ENCODE measurements at places on chromosomes 2 and 18. TPM values are rescaled to one million over a fixed set of nuclear protein-coding genes. Genes with fewer than 3 reads are reported as not detected.

The C2orf78 gene
- not detected for polyA plus RNA-seq

The BOLL gene
- 0.10 TPM for polyA plus RNA-seq

DNA sequence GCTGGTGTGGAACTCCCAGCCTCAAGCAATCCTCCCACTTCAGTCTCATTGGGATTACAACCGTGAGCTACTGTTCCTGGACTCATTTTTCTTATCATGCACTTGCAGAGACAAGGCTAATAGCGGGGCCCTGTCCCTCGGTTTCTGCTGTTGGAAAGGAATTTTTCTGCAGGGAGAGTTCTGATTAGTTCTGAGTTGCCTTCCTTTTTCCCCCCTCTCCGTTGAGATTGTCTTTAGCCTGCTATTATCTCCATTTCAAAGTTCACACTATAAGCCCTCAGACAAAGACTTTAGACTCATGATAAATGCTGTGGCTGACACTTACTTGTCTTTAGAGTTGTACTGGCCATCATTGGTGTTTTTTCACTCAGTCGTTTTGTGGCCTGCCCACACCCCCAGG is 97.2 kb downstream of the NCOA1 start:
- H3K27me3 ChIP-seq = no peaks in the 10 kb centered on the region
- no peak for DNase-seq
- no peaks in the 10 kb centered on the region for H3K36me3 ChIP-seq
- H3K27ac ChIP-seq = no peak overlapping the region
- no peak overlapping the region for H3K4me3 ChIP-seq

GRCh38 chr2:175247159-175247558 is 65.6 kb upstream of the ATP5MC3 start:
- peaks cover 3% of the 10 kb centered on the region for H3K27me3 ChIP-seq
- H3K4me3 ChIP-seq = no peak overlapping the region
- no peaks in the 10 kb centered on the region for H3K4me1 ChIP-seq
- no peaks in the 10 kb centered on the region for H3K36me3 ChIP-seq
- no peak overlapping the region for H3K27ac ChIP-seq

The VIT gene
- 0.09 TPM for polyA plus RNA-seq

- H3K36me3 ChIP-seq = no peaks in the 10 kb centered on the region
- peak overlapping the region; percentile 87 for H3K27ac ChIP-seq
- no peaks in the 10 kb centered on the region for H3K27me3 ChIP-seq
Observed at GRCh38 chr2:54558188-54559005, 102.3 kb downstream of the SPTBN1 start.

- no peaks in the 10 kb centered on the region for H3K36me3 ChIP-seq
- DNase-seq = no peak
- H3K4me1 ChIP-seq = peaks cover 6% of the 10 kb centered on the region
- H3K27me3 ChIP-seq = no peaks in the 10 kb centered on the region
- no peak overlapping the region for H3K4me3 ChIP-seq
- H3K27ac ChIP-seq = no peak overlapping the region
Observed at GRCh38 chr2:157291018-157291417, 33.5 kb downstream of the GALNT5 start.

DNA sequence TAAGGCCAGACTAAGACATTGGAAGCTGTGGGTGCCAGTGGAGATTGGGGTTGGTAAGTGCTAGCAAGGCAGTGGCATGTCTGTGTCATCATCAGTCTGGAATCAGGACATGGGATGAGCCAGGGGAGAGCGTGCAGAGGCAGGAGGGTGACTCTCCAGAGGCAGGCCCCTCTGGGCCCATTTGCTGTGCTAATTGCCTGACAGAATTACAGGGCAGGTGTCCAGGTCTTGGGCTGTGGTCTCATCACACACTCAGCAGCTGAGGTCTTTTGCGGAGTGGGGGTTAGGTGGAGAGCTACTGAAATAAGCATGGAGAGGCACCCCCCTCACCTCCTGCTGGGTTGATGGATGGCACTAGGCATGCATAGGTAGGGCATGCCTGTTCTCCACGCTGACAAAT is 57.4 kb downstream of the CELF4 start:
- H3K36me3 ChIP-seq = no peaks in the 10 kb centered on the region
- no peaks in the 10 kb centered on the region for H3K4me1 ChIP-seq
- DNase-seq = no peak
- peaks cover under 1% of the 10 kb centered on the region for H3K27me3 ChIP-seq
- no peak overlapping the region for H3K27ac ChIP-seq
- no peak overlapping the region for H3K4me3 ChIP-seq

GRCh38 chr18:76328140-76328539 is 166.9 kb downstream of the ZNF516 start:
- no peak overlapping the region for H3K27ac ChIP-seq
- no peak for DNase-seq
- H3K36me3 ChIP-seq = no peaks in the 10 kb centered on the region
- H3K4me3 ChIP-seq = no peak overlapping the region

The SH3RF3 gene
- 8.0 TPM for polyA plus RNA-seq

- no peaks in the 10 kb centered on the region for H3K27me3 ChIP-seq
- H3K4me3 ChIP-seq = no peak overlapping the region
- H3K36me3 ChIP-seq = no peaks in the 10 kb centered on the region
- no peak overlapping the region for H3K27ac ChIP-seq
- no peak for DNase-seq
- H3K4me1 ChIP-seq = no peaks in the 10 kb centered on the region
Observed at GRCh38 chr2:200274116-200275075, 32.1 kb upstream of the SPATS2L start.

DNA sequence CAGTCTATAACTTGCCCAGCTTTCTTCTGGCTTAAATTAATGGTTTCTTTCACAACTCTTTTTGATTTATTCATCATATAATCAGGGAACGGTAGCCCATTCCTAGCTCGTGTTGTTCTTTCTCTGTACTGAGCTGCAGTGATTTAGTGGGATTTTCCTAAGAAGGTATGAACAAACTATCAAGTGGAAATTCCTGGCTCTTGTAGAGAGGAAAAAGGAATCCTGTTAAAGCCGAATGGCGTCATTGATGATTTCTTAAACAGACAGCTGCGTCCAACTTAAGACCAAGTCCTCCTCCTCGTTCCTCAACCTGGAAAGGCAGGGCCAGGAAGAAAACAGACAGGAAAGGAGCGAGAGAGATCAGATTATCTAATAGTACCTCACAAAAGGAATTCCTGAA is 69.2 kb upstream of the CABLES1 start:
- no peaks in the 10 kb centered on the region for H3K4me1 ChIP-seq
- H3K36me3 ChIP-seq = no peaks in the 10 kb centered on the region
- H3K27me3 ChIP-seq = no peaks in the 10 kb centered on the region
- H3K4me3 ChIP-seq = no peak overlapping the region

- H3K4me1 ChIP-seq = peaks cover 28% of the 10 kb centered on the region
- no peak overlapping the region for H3K27ac ChIP-seq
- H3K36me3 ChIP-seq = no peaks in the 10 kb centered on the region
- no peak for DNase-seq
- H3K27me3 ChIP-seq = no peaks in the 10 kb centered on the region
- no peak overlapping the region for H3K4me3 ChIP-seq
Observed at GRCh38 chr2:238267341-238267710, 21.1 kb downstream of the PER2 start.

DNA sequence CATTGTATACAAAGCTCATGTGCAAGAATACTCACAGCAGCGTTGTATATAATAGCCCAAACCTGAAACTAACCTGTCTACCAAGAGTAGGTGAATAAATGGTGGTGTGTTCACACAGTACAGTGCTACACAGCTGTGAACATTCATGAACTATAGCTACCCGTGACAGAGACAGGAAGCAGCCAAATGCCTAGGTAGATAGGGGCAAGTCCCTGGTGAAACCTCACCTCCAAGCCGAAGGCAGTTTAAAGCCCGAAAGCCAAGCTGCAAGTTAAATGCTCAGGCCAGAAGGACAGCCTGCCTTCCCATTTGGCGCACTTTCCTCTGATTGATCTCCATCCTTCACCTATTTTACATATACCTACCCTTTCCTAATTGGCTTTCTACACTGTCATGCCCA is 36.5 kb upstream of the IMPA2 start:
- peaks cover 13% of the 10 kb centered on the region for H3K4me1 ChIP-seq
- H3K4me3 ChIP-seq = no peak overlapping the region
- no peaks in the 10 kb centered on the region for H3K36me3 ChIP-seq
- no peak for DNase-seq
- H3K27ac ChIP-seq = no peak overlapping the region

The SMAD4 gene
- 160 TPM for polyA plus RNA-seq

GRCh38 chr2:85550486-85550885 is 10.8 kb downstream of the GGCX start:
- peaks cover 35% of the 10 kb centered on the region for H3K4me1 ChIP-seq
- H3K27me3 ChIP-seq = no peaks in the 10 kb centered on the region
- H3K36me3 ChIP-seq = no peaks in the 10 kb centered on the region
- H3K27ac ChIP-seq = peak overlapping the region; percentile 76
- no peak overlapping the region for H3K4me3 ChIP-seq

- no peaks in the 10 kb centered on the region for H3K27me3 ChIP-seq
- no peak overlapping the region for H3K27ac ChIP-seq
- no peak overlapping the region for H3K4me3 ChIP-seq
- H3K4me1 ChIP-seq = no peaks in the 10 kb centered on the region
Observed at GRCh38 chr2:237557633-237558015, 8.8 kb upstream of the PRLH start.

The SCYGR6 gene
- polyA plus RNA-seq = not detected

Data from left lung (tissue), 14 donors.